GM12865 (cell line): ENCODE measurements at places on chromosomes 5 and 9.

GRCh38 chr5:140673187-140673976 lies at the start of gene DND1:
DND1 (minus strand) TSS chr5:140673576; CDS start chr5:140673542, 34 bp downstream.
- no peak for DNase-seq

DNA sequence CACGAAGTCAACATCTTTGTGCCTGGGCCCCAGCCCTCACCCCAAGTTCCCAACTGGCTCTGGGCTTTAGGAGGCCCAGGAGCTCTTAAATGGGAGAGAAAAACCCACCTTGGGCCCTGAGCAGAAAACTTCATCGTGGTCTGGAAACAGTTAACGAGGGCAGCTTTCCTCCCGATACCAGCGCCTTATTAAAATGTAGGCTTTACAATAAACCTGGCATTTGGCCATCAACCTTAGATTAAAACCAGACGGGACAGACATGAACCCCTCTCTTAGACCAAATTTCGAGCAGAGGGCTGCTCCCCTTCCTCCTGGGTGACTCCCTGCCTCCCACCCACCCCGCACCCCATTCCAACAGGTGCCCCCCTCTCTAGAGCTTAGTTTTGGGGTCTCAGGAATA lies 39.4 kb downstream of the PRRX2 start:
- no peak for DNase-seq

- DNase-seq: no peak
These were observed at the start of gene ZFP2 for GRCh38 chr5:178895615-178896571. ZFP2 (plus strand) TSS chr5:178895913; CDS start chr5:178931314, 35,401 bp downstream.

DNA sequence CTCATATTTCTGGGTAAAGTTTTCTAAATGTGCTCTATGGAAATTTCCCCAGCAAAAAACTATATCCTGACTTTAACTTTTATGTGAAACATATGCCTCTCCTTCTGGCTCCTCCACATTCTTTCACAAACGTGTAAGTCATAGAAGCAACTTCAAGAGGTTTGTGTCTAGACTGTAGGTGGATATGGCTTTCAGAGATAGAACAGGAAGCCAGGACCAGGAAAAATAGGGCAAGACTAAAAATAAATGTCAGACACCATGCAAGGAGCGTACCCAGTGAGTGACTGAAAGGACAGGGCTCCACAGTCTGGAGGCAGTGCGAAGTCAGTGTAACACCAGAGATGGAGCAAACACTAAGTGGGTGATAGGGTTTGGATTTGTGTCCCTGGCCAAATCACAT lies 240.7 kb downstream of the COX7C start:
- DNase-seq: no peak

- DNase-seq: no peak
These were observed 52.5 kb downstream of the COL23A1 start for GRCh38 chr5:178537467-178538371.

GRCh38 chr9:138122201-138122600 lies 244.6 kb downstream of the CACNA1B start:
- DNase-seq: no peak

DNA sequence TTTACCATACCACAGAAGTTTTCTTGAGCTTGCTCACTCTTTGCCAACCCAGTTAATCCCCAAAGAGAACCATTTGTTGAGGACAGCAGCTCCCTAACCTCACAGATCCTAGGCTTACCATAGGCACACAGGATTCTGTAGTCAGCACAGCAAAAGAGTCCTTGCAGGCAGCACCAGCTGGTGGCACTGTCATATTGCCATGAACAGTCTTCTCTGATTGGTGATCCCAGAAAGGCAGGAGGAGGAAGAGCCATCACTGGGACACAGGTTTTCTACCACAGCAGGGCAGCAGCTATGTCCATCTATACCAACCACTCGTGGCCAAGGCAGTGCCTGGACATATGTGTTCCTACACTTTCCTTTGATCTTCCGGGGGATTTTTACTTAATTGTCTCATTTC lies 297.1 kb upstream of the CD180 start:
- peak; percentile 11 for DNase-seq

DNA sequence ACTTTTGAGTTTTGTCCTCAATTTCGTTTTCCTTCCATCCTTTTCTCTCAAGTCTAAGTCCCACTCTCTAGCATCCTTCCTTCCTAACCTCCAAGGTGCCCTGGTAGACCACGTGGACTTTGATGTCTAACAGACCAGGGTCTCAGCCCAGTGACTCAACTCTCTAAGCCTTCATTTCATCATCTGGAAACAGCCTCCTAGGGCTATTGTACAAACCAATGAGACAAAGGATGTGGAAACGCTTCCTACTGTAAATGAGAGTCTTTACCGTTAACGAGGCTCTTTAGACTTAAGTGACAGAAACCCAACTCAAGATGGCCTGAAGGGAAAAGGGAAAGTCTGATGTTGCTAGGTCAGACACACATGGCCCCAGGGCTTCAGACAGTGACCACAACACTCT lies 49.2 kb upstream of the CPLX2 start:
- DNase-seq: no peak

DNA sequence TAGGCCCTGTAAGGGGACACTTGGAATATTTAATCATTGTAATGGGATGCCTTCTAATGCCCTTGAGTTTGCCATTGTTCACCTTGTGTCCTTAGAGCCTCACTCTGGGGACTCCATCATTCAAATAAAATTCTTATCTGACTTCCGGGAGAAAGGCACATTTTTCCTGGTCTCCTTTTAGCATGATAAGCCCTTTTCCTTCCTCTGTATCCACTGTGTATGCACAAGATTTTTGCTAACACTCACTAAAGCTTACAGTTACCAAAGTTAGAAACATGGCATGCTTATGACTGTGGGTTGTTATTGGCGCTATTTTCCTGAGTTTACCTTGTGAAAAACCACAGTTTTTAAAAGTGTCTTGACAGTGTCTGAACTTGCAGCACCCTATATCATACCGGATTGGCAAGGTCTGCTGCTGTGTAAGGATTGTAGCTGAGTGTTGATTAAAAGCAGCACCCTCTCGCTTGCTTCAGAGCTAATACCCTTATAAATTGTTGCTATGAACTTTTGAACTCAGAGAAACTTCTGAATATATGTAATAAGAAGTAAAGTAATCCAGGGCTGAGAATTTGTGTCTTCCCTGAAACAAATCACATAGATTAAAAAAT lies 46.4 kb downstream of the SNCAIP start:
- no peak for DNase-seq

DNA sequence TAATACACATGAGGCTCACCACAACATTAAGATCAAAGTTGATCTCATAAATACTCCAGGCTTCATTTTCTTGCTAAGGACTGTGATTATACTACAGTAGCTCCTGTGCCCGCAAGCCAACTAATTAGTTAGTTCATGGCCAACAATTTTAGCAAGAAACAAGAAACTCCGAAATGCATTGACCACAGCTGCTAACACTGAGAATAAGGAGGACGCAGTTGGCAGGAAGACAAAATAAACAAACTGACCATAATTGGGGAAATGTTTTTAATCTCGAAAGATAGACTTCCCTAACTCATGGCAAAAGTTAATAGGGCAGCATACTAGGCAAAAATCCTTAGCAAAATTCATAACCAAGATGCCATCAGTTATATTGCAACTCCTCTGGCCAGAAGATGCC lies 115.5 kb upstream of the SPEF2 start:
- no peak for DNase-seq

GRCh38 chr9:26244661-26245451 lies 566.6 kb upstream of the TUSC1 start:
- DNase-seq: no peak
